ENCODE measurements at places on chromosomes 2 and 18.

DNA sequence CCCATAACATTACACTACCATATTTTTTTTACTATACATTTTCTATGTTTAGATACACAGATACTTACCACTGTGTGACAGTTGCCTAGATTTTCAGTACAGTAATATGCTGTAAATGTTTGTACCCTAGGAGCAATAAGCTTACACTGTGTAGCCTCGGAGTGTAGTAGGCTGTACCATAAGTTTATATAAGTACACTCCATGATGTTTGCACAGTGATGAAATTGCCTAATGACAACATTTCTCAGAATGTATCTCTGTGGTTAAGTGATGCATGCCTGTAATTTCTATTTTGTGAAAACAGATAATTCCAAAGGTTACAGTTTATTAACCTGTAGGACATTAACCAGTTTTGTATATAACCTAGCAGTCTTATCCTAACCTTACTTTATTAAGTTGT, 128.1 kb upstream of the RBMS1 start:
- DNase-seq: no peak

- no peak for DNase-seq
Observed at GRCh38 chr2:108106731-108107130, 120.4 kb downstream of the SLC5A7 start.

DNA sequence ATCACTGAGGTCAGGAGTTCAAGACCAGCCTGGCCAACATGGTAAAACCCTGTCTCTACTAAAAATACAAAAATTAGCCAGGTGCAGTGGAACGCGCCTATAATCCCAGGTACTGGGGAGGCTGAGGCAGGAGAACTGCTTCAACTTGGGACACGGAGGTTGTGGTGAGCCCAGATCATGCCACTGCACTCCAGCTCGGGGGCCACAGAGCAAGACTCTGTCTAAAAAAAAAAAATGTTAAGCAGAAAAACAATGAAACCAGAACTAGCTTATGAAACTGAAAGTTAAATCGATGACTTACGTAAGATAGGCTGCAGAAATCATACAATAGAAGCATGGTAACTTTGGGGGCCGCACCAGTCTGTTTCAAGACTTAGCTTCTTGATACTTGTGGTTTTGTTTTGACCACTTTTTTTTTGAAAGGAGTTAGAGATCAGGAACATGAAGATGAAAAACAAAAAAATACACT, 6.2 kb upstream of the GPR155 start:
- DNase-seq: no peak

- DNase-seq: no peak
Observed at GRCh38 chr18:62984656-62985315, 269.4 kb downstream of the PHLPP1 start.
